NCI-H1048 (cell line): ENCODE measurements at places on chromosomes 4 and X.

DNA sequence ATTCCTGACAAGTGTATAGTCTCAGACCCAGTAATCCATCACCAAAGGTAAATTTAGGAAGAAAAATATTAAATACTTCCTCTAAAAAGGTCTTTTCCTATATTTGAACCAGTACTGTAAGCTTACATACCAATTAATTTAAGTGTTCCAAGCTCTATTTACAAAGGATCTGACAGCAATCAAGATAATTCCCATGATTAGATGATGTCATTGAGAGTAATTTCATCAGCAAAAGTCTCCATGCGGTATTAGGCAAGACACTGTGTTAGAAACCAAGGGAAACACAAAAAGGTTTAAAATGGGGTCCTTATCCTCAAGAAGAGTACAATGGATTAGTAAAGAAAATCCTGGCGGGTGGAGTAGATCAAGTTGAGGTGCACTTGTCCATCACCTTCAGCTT, 198.5 kb downstream of the PRDM5 start:
- no peak for DNase-seq

GRCh38 chr4:138192113-138192512, 50.0 kb downstream of the SLC7A11 start:
- no peak for DNase-seq

GRCh38 chr4:141807103-141807891, 170.9 kb downstream of the IL15 start:
- no peak for DNase-seq

DNA sequence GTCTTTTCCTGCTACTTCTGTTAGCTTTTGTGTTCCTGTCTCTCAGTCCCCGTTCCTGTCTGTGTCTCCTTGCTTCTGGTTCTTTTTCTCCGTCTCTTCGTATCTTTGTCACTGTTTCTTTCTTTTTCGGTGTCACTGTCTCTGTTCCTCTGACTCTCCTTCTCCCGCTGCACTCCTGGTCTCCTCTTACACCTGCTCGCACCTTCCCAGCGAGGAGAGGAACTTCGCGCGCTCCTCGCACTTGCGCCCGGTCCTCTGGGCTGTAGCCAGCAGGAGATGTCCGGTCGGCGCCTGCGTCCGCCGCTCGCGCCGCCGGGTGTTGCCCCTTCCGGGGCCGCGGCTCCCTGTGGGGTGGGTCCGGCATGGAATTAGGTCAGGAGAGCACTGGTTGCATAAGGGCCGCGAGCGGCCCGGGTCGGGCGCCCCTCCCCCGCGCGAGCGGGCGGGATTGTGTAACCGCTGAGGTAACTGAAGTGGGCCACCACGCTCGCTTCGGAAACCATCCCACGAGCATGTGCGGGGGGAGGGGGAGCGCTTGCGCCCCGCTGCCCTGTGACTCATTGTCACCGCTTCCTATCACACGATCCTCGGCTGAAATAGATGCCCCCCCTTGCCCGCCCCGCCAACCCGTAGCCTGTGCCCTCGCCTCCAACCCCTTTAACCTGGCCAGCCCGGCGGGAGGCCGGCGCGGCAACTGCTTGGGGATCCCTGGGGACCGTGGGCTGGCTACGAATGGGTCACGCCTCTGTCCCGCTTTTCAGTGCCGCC, 1.6 kb downstream of the LONRF3 start:
- DNase-seq: no peak

DNA sequence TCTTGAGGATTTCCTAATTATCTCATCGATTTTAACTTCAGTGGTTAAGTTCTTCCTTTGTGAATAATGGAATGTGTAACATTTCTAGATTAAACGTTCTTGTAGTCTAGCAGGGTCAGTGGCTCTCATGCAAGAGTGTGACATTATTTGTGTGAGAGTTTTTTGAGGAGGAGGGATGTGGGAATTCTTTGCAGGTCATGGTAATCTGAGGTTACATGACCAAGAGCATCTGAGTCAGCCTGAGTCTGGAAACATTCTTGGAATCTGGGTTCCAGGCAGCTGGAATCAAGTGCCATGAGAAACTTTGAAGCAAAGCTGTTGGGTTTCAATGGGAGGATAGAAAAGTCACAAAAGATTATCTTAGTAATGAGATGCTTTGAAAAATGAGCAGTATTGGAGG, 49.5 kb downstream of the GK start:
- DNase-seq: no peak

DNA sequence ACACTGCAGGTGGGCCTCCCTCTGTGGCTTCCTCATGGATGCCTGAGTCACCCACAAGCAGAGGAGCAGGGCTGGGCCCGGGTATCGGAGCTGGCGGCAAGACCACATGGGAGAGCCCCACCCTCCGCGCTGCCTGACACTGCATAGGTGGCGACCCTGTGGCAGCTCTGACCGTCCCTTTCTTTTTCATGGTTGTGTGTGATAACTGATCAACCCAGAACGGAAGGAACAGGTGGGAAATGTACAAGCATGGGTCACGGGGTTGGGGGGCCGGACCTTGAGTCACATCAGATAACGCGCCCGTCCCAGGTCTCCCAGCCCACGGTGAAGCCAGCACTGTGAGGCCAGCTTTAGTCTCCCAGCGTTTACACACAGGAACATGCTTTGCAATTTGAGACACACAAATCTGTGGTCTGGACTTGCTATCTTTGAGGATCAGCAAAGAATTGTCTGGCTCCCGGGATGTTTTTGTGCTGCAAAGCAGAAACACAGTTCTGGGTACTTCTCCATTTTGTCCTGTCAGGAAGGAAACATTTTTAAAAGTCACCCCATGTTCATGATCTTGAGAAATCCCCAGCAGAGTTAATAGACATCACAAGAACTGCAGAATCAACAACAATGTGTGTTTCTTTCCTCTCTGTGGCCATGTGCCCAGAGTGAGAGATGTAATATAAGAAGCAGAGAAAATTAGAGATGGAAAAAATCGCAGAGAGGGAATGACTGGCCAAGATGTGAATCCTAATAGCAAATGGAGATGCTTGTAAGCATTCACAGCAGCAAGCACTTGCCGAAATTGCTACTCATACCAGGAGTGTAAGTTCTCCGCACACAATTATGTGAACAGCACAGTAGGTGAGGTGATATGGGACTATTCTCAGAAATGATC, 70.1 kb upstream of the CBR4 start:
- no peak for DNase-seq

- DNase-seq: no peak
Observed at GRCh38 chrX:120823556-120823955, 52.1 kb downstream of the CT47B1 start.

DNA sequence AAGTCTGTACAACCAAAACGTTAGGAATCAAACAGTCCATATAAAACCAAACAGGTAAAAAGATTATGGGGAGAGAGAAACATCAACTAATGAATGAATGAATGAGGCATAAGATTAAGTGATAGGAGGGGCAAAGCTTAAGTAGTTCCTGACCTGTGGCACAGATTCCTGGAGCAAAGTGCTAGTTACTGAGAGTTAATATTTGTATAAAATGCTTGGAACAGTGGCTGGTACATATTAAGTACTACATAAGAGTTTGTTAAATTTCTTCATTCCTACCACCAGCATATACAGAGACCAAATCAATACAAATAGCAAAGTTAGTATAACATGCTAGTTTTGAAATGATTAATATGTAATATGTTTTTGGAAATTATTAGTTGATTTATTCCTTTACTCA, 363.7 kb downstream of the ADAM29 start:
- DNase-seq: no peak

- DNase-seq: no peak
Observed at GRCh38 chr4:159021597-159022385, 81.1 kb upstream of the RAPGEF2 start.

DNA sequence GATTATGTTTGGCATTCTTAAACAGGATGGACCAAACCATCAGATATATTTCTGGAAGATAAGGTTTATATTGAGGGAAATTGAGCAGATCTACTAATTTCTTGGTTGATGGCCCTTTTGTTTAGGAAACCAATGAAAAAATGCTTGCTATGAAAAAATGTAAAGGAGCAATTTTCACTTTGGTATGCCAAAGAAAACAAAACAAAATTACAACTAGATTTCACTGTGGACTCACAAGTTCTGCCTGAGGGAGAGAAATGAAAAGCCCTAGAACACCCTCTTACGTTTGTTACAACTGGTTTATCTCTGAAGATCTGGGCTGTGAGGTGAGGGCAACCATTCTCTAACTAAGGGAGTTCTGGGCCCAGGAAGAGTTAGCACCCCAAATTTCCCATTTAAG, 122.5 kb upstream of the IL15 start:
- DNase-seq: no peak

GRCh38 chr4:65669111-65670019, 924 bp downstream of the EPHA5 start:
- DNase-seq: no peak

- DNase-seq: no peak
Observed at GRCh38 chr4:140947506-140947905, 185.8 kb downstream of the RNF150 start.

DNA sequence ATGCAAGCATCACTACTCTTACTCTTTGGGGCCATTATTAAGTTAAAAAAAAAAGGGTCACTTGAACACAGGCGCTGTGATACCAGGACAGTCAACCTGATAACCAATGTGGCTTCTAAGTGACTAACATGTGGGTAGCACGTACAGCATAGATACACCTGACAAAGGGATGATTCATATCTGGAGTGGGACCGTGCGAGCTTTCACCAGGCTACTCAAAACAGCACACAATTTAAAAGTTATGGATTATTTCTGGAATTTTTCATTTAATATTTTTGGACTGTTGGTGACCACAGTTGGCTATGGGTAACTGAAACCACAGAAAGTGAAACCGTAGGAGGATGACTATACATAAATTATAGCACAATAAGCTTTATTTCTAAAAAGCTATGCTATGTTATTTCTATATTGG, 113.8 kb upstream of the STIM2 start:
- DNase-seq: no peak

DNA sequence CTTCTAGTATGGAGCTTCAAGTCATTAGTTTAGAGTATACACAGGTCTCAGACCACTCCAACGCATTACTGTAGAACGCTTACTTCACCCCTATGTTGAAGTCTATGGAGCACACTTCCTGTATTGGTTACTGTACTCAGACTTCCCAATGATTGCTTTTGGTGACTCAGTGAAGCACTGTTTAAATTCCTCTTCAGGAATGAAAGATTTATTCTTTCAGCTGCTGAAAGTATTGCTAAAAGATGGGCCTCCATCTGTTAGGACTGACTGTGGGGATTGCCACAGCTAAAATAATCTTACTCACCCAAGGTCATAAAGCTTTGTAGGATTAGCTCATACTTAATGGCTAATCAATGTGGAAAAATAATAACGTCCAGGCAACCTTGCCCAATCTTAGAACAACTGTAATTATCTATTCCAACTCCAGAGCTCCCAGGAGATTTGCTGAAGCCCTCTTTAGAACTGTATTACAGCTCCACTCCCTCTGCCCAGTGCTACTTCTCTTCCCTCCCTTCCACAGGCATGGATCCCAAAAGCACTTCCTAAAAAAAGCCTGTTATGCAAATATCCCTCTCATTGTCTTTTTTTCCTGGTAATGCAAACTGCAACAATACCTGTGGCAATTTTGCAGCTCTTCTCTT, 281.9 kb upstream of the HS3ST1 start:
- no peak for DNase-seq

- DNase-seq: no peak
Observed at GRCh38 chrX:149762696-149763614, 10.9 kb upstream of the HSFX1 start.

GRCh38 chrX:154476821-154477220, 2.3 kb downstream of the LAGE3 start:
- DNase-seq: no peak

GRCh38 chr4:76569706-76570105, 134.7 kb downstream of the SHROOM3 start:
- no peak for DNase-seq

- DNase-seq: no peak
Observed at GRCh38 chr4:3715855-3716630, 50.1 kb upstream of the ADRA2C start.

DNA sequence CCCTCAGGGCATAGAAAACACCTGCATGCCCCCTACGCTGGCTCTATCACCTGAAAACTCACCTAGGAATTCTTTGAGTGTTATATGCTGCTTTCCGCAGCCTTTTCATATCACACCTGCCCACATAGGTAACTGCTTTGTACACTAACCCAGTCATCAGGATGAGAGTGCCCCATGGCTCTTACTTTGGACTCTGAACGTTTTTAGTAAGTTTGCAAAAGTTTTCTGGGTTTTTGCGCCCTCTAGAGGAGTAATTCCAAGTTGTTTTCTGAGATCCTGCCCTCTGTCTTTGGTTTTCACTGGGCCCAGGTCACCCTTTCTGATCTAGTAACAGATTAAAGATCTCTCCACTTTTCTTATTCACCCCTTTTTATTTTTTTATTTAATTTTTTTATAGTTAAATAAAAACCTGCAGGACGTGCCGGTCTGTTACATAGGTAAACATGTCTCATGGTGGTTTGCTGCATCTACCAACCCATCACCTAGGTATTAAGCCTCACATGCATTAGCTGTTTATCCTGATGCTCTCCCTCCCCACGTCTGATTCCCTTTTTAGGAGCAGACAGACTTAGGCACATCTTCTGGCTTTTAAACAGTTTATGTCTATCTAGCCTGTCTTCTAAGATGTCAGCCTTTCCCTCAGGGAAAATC, 139.2 kb downstream of the NWD2 start:
- peak; percentile 2 for DNase-seq

DNA sequence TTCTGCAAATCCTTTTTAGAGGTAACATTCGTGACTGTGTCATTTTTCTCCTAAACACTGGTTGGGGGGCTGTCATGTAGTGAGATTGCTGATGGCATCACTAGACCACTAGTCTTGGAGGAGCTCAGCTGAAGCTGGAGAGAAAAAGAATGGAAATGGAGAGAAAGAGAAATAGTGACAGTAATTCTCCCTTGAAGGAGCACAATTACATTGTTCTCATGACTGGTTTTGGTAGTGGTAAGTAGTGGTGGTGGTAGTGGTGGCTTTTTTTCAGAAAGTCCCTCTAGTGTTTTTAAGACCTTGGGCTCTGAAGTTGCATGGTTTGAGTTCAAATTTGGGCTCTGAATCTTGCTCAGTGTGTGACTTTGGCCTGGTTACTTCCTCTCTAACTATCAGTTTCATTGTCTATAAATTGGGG, 99.8 kb downstream of the LARP7 start:
- DNase-seq: no peak
